Occipital lobe (tissue), 3 donors: ENCODE measurements at places on chromosomes 6 and 20. TPM values are rescaled to one million over a fixed set of nuclear protein-coding genes. Genes with fewer than 3 reads are reported as not detected.

Gene DSN1
- total RNA-seq: 4.7 TPM

DNA sequence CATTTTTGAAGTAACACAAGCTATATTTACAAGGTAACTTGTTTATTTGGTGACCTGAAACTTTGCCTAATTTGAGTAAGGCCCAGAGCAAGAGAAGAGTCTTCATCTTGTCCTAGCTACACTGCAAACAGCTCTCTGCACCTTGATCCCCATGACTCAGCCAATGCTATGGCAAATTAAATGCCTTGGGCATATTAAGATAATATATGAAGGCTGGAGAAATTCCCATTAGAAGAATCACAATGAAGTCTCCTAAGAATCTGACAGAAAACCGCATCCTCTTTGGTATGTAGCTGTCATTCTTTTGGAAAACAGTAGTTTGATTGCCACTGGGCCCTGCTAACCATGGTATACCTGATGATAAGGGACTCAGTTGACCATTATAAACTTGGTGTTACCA is 204.5 kb downstream of the UBE3D start:
- no peak for DNase-seq

DNA sequence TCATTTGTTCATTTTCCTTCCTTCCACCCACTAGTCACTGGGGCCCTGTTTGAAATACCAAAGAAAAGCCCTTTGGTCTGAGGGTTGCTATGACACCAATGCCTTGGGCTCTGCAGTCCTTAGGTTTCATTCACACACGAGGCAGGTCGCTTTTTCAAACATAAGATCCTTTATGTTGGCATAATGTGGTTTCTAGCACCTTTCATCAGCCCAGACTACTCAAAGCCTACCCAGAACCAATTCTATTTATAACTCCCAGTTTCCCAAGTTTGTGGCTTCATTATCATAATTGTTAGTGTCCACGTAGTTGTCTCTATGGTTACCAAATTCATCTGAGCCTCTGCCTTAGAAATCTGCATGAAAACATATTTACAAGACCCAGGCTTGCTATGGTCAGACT is 6.6 kb upstream of the TP53RK start:
- no peak for DNase-seq

- peak; percentile 31 for DNase-seq
Measured at GRCh38 chr20:20463933-20464374, 96.0 kb downstream of the INSM1 start.

- DNase-seq: no peak
Measured at GRCh38 chr20:14829906-14830305, 492.5 kb upstream of the FLRT3 start.

Gene PGC
- not detected for total RNA-seq

GRCh38 chr6:118548136-118548535 is at the start of gene PLN:
TSS of gene PLN (plus strand) at chr6:118548296. CDS start at chr6:118558922, 10,626 bp downstream.
- no peak for DNase-seq

DNA sequence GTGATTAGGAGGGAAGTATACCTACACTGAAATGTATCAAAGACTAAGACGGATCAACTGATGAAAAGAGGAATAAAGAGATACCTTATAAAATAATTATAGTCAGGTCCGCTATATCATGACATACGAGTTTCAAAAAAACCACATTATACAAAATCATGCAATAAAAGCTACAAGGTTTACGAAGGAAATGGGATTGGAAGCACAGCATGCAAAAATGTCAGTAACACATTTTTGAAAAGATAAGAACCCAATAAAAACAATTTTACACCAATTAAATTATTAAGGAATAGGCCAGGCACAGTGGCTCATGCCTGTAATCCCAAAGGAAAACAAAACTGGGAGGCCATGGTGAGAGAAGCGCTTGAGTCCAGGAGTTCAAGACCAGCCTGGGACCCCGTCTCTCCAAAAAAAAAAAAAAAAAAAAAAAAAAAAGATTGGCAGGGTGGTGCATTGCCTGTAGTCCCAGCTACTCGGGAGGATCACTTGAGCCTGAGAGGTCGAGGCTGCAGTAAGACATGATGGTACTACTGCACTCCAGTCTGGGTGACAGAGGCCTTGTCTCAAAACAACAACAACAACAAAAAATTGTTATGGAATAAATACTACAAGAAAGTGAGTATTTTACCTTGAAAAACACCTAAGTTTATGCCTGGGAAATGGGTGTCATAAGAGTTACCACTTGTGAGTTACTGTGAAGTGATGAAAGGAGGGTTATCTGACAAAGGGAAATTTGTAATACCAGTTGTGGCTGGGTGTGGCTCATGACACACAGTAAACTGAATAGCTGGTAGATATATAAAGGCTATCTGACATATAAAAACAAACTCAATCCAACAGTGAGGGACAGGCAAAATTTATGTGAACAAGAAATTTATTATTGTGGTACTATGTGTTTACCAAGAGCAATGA is 45.2 kb downstream of the RANBP9 start:
- no peak for DNase-seq

- peak; percentile 3 for DNase-seq
Measured at GRCh38 chr6:56291302-56291917, 44.0 kb upstream of the COL21A1 start.

Gene OR5V1
- not detected for total RNA-seq

DNA sequence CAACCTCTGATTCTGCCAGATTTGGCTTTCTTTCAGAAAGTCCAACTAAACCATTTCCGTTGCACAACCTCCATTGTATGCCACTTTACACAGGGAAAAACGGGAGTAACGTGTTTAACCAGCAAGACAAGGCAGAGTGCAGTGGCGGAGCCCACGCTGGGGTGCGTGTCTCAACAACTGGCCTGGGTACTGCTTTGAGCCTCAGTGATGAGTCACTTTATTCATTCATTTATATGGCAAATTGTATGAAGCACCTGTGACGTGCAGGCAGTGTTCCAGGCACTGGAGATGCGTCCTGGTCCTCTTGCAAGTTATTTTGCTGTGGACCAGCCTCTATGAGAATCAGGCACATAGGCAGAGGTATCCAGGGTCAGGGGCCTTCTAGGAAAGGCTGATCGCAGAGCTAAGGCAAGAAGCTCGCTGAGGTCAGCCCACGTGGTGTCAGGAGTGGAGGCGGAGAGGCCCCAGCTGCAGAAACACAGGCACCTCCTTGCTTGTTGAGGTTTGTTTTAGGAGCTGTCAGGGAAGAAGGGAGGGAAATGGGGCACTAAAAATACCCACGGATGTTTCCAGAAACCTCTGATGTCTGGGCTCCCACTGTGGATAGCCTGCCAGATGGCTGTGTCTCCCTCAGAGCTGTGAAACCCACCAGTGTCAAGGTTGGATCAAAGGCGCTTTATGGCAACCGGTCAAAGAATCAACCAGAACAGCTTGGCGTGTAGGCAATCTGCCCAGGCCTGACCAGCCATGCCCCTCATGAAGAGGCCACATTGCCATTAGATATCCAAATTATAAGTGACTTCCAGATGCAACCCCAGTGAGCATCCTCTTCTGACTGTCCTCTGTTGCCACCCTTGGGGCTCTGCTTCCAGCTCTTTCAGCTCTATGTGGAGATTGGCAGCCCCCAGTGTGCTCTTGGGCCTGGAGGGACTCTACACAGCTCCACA is 157.2 kb downstream of the CD83 start:
- no peak for DNase-seq

Gene WFDC12
- not detected for total RNA-seq

GRCh38 chr6:37565267-37566110 is 65.8 kb upstream of the CCDC167 start:
- DNase-seq: no peak

- no peak for DNase-seq
Measured at GRCh38 chr20:24389686-24390085, 79.7 kb upstream of the SYNDIG1 start.

DNA sequence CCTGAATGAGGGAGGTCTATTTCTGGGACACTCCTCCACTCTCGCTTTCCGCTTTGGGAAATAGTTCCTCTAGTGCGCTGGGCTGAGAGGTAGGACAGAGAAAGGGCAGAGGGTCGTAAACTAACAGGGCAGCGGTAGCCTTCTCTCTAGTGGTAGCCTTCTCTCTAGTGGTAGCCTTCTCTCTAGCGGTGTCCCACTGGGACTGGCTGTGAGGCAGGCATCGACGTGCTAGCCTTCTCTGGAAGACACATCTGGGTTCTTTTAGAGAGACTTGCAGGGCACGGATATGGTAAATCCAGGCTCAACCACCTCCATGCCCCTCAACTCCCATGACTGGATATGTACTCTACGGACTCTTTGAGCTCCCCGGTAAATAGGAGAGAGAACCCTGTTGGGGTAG is 74.7 kb upstream of the SLC22A16 start:
- no peak for DNase-seq

GRCh38 chr6:161413355-161413771 is 139.5 kb upstream of the AGPAT4 start:
- DNase-seq: no peak

Gene SNAP25
- total RNA-seq: 92.5 TPM

GRCh38 chr6:97462031-97462430 is 179.0 kb upstream of the MMS22L start:
- no peak for DNase-seq

DNA sequence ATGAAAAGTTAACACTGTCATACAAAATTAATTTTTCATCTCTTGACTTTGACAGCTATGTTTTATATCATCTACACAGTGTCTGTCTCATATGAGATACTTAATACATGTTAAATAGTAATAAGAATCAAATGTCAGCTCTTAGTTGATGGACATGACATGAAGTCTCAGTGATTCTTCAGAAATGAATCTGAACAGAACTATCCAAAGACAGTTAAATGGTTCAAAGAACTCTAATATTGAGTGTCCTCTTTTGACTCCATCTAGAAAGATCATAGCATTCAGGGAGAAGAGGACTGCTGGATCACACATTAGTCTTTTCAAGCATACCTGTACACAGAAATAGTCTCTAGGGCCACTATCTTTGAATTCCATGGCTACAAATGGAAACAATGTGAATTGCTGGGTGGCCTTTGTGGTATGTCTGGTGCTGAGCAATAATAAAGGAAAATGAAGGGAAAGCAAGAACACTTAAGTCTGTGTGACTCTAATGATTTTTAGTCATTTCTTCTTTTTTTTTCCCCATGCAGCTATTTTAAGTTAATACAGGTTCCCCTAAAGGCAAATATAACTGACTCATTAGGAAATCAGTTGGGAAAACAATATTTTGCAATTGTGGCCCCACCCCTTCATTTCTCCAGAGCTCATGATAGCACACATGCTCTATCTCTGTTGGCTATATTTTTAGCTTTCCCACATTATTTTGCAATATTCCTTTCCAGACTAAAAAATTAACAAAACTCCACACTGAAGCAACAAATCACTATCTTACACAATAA is 367.5 kb downstream of the GRIK2 start:
- no peak for DNase-seq

Gene NECAB3
- total RNA-seq: 27.8 TPM

Gene RAB44
- not detected for total RNA-seq
